Cardiac fibroblast (primary cell): ENCODE measurements at places on chromosomes 2 and 18.

GRCh38 chr18:59769129-59769865 is 72.1 kb upstream of the CCBE1 start:
- DNase-seq = peak; percentile 72

DNA sequence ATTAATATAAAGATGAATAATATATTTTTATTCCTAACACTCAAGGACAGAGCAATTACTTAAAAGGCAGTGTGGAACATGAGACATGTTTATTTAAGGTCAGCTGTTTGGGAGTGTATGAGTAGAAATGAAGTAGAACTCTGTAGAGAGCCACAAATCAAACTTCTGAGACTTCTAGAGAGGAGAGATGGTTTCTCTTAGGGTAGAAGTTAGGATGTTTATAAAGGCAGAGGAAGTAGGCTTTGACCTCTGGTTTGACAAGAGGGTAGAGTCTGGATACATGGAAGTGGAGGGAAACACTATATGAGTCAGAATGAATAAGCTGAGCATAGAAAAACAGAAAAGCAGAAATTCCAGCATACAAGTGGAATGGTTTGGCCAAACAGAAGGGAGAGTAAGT is 262.1 kb upstream of the KLHL14 start:
- DNase-seq = peak; percentile 7

DNA sequence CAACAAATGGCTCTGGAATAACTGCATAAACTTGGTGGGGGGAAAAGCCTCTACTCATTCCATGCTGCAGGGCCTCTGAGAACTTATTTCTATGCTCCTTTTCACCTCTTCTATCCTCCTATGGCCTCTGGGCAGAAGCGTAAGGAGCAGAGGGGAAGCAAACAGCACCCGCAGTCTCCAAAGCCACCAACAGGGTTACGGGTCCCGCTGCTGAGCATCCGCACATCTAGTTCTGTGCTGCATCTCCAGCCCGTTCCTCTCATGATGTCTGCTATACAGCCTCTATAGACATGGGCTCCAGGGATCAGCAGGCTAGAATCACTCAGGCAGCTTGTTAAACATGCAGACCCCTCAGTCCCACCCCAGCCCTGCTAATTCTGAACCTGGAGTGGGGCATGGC is 25.9 kb downstream of the PSTPIP2 start:
- no peak for DNase-seq

DNA sequence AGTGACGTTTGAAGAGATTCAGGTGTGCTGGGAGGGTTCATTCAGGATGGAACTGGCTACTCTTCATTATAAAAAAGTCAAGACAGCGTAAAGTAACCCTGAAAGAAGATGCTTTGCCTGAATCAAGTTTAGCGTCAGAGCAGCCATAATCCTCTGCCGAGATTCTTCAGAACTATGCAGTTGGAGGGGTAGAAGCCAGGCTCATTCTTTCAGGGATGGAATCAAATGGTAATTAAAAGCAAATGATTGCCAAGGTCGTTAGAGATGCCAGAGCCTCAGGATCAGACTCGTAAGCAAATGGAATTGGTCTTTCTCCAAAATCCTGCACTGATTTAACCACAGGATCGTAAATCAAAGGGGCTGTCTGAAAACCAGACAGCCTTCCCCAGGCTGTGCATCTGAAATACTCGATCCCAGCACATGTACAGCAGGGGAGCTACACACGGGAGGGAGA is 21.9 kb downstream of the APCDD1 start:
- DNase-seq = no peak

DNA sequence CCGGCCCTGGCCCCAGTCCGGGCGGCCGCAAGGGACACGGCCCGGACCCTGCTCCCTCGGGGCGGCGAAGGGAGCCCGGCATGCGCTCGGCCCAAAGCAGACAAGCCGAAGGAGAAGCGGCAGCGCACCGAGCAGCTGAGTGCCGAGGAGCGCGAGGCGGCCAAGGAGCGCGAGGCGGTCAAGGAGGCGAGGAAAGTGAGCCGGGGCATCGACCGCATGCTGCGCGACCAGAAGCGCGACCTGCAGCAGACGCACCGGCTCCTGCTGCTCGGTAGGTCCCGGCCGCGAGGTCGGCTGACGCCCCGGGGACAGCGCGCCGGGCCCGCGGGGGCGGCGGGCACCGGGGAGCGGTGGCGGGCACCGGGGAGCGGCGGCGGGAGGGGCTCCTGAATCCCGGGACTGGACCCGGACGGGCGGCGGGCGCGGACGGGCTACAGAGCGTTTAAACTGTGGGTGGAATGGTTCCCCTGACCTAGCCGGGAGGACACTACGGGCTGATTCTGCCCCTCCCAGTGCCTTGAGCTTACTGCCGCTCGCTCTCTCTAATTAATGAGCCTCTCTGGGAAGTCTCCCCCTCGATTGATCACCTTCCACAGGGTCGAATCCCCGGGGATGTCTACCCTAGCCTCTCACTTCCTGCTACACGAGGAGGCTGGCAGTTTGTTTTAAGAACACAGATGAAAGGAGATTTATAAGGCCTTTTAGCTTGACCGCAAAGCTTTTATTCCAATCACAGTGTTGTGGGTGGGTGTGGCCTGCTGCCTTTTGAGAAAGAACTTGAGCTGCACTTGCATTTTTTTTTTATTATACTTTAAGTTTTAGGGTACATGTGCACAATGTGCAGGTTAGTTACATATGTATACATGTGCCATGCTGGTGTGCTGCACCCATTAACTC is 853 bp downstream of the GNAL start:
- DNase-seq = peak; percentile 10

- no peak for DNase-seq
These were observed 24.5 kb downstream of the ABI2 start for GRCh38 chr2:203352604-203353255.

- no peak for DNase-seq
These were observed 655.5 kb upstream of the FANCL start for GRCh38 chr2:58896638-58897037.

DNA sequence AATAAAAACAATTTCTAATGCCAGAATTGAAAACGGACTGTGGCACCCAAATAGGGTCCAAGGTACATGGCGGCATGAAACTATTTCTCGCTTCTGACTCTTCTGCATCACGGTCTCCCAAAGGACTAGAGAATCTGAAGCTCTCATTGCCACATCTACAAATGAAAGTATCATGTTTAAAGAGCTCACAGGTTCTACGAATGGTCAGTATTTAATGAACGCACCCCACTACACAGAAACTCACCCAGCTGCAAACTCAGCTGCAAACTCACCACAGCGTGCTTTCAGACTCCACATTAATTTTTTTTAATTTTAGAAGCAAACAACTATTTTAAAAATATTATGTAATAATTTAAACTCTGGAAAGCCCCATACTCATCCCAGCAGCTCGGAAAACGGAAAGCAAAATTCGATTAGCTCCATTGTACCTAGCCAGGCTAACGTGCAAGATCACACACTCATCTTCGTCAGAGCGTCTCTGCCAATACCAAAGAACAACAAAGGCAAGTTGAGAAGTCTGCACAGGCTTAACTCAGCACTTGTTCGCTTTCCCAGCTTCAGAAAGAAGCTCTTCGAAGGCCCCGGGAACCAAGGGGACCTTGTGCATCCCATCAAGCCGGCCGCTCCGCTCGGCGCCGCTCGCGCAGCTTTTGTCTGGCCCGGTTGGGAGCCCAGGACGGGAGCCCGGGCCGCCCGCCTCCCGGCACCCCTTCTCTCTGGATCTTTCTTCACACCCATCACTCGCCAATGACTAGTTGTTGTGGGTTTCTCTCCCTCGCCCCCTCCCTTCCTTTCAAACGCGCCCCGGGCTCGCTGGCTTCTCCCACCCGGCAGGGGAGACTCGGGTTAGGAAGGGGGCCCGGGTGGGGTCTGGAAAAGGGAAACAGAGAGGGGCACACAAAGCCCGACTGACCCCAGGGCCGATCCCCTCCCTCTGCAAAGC is 785 bp downstream of the CLASP1 start:
- DNase-seq = peak; percentile 68

DNA sequence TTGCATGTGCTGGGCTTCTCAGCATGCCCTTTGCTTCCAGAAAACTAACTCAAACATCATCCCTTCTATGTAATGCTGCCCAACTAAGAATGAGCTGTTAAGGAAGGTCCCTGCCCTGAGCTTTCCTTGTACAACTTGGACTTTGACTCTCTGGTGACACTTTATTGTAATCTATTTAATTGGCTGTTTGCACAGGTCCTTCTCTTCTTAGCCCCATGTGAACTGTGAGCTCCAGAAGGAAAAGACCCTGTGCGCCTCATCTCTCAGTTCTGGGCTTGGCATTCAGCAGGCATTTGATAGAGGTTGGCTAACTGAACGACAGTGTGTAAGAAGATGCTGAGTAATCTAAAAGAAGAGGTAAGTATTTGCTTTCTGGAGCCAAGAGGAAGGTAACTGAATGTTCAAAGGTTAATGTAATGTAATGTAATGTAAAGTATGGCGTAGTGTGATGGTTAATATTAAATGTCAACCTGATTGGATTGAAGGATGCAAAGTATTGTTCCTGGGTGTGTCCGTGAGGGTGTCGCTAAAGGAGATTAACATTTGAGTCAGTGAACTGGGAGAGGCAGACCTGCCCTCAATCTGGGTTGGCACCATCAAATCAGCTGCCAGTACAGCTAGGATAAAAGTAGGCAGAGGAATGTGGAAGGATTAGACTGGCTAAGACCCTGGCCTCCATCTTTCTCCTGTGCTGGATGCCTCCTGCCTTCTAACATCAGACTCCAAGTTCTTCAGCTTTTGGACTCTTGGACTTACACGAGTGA is 60.8 kb upstream of the CCDC195 start:
- DNase-seq = no peak

DNA sequence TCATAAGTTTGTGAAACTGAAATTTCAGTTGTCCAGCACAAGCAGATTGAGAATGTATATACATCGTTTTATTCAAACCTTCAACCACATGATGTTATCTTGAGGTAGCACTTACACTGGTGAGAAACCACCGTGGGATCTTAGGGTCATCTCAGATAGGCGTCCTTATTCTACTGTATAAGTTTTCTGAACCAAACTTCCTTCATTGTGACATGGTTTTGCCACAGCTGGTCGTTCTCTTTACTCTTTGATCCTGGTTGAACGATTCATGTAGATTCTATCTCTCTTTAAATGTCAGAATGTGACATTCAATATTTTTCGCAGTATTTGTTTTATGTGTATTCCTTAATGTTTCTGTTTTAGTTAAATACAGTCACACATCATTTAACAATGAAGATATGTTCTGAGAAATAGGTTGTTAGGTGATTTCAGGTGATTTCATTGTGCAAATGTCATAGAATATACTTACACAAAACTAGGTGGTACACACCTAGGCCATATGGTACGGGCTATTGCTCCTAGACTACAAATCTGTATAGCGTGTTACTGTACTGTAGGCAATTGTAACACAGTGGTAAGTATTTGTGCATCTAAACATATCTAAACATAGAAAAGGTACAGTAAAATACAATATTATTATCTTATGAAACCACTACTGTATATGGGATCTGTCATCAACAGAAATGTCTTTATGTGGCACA is 17.9 kb upstream of the ARHGAP25 start:
- no peak for DNase-seq

DNA sequence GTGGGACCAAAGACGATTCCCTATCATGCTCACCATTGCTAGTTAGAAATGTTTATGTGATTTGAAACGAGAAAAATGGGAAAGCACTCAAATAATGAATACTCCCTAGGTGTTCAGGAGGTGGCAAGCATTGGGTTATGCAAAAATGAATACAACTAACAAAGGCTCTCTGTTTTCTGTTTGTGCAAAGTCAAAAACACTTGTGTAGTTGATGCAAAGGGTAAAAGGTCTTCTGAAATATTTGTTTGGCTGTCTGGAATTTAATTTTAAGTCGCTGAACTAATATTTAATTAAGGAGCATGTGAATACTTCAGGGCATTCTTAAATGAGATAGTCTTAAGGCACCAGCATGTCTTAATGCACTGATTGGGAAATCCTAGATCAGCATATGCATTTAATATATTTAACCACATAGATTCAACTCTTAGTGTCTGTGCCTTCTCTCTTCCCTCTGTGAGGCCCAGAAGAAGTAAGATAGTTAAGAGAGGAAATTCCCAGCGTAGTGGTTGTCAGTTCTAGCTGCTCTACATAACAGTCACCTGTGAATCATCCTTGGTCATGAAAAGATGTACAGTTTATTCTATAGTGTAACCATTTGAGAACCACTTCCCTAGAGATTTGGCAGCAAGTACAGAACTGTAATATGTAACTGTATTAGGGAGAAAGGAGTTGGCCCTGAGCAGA is 111.9 kb downstream of the EPC2 start:
- DNase-seq = peak; percentile 5

GRCh38 chr18:24271381-24272228 is 126.0 kb downstream of the OSBPL1A start:
- DNase-seq = peak; percentile 82

DNA sequence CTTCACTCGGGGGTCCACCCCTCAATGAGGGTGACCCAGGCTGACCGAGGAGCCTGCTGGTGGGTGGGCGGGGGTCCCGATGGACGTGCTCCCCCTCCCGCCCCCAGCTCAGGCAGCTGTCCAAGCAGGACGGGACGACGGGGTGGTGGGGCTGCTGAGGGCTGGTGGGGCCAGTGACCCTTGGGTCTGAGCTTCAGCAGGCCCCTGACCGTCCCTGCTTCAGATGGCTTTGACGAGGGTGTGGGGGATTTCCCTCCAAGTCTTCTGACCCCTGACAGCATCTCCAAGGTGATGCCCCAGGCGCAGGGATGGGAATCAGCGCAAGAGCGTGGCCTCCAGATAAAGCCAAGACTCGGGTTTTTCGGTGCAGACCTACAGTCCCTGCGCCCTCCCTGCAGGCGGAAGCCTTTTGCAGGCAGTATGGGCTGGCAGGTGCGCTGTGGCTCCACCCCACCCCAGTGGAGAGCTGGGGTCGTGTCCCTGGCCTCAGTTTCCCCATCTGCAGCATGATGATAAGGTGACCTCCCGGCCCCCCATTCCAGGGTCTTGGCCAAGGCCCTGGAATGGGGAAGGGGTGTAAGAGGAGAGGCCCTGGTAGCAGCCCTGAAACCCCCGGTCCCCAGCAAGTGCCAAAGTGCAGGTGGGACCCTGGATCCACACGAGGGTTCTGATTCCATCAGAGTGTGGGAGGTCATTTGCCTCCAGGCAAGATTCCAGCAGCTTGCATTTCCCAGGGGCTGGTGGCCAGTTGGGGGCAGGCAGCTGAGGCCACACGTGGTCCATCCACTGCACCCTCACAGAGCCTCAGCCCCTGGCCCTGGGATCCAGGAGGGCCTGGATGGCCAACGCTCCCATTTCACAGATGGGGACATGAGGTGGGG is 8.7 kb downstream of the CROCC2 start:
- no peak for DNase-seq

- no peak for DNase-seq
These were observed 361.3 kb upstream of the KLHL29 start for GRCh38 chr2:23023722-23024121.

GRCh38 chr18:57209713-57210106 is 62.8 kb downstream of the BOD1L2 start:
- no peak for DNase-seq

- DNase-seq = no peak
These were observed 69.1 kb upstream of the KCNE4 start for GRCh38 chr2:222982909-222983265.

- peak; percentile 85 for DNase-seq
These were observed 226.1 kb upstream of the SH3BP4 start for GRCh38 chr2:234725528-234726264.

GRCh38 chr18:73758446-73758845 is 389.2 kb downstream of the FBXO15 start:
- DNase-seq = peak; percentile 65

GRCh38 chr2:150882751-150883612 is 378.7 kb downstream of the RBM43 start:
- DNase-seq = peak; percentile 39

- peak; percentile 94 for DNase-seq
These were observed 31.7 kb downstream of the LPIN2 start for GRCh38 chr18:2981212-2981728.
